Thymus (tissue), 14 donors: ENCODE measurements at places on chromosomes 1 and 21. TPM values are rescaled to one million over a fixed set of nuclear protein-coding genes. Genes with fewer than 3 reads are reported as not detected.

The CACNA1S gene
- polyA plus RNA-seq: 0.05 TPM

The DHDDS gene
- 18.4 TPM for polyA plus RNA-seq

- no peaks in the 10 kb centered on the region for H3K4me1 ChIP-seq
- DNase-seq: no peak
- H3K4me3 ChIP-seq: no peak overlapping the region
- no peak overlapping the region for H3K27ac ChIP-seq
- no peaks in the 10 kb centered on the region for H3K27me3 ChIP-seq
Measured at GRCh38 chr1:219500327-219500897, 112.5 kb downstream of the ZC3H11B start.

DNA sequence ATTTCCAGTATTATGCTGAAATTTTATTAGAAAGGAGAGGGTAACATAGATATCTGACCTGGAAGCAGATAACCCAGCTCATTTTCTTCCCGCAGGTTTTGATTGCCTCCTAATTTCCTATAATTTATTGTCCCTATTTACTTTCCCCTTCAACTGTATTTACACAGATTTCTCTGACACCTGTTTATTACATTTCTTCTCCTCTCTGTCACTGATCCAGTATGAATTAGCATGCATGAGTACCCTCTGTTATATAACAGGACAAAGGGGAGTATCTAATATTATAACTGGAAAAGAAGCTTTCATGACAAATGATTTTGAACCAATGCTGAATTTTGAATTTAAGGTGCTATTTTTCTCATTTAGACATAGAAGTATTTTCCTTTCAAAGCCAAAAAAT is 37.4 kb downstream of the DENND1B start:
- no peaks in the 10 kb centered on the region for H3K4me1 ChIP-seq
- DNase-seq: no peak
- H3K27me3 ChIP-seq: no peaks in the 10 kb centered on the region
- H3K36me3 ChIP-seq: no peaks in the 10 kb centered on the region
- H3K4me3 ChIP-seq: no peak overlapping the region

DNA sequence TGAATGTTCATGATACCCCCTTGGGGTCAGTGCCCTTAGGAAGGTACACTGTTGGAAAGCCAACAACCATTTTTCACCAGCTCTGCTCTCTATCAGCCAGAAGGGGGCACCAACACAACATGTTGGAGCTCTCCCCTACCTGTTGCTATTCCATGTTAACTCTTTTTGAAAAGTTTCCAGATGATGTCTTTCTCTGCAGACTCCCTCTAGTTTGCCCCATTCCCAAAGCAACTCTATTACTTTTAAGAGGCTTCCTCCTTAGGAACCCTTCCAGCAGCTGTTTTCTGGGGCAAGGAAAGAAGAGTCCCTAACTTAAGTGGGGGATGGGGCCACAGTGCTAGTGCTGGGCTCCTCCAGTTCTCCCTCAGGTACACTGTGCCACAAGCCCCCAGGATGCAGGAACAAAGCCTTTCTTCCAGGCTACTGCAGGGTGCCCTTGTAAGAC is 22.9 kb upstream of the NDC1 start:
- H3K36me3 ChIP-seq: peaks cover 30% of the 10 kb centered on the region
- no peaks in the 10 kb centered on the region for H3K27me3 ChIP-seq
- no peak overlapping the region for H3K27ac ChIP-seq
- DNase-seq: peak; percentile 42

The OR2AK2 gene
- polyA plus RNA-seq: not detected

- no peaks in the 10 kb centered on the region for H3K4me1 ChIP-seq
- no peak overlapping the region for H3K27ac ChIP-seq
- DNase-seq: no peak
- no peaks in the 10 kb centered on the region for H3K36me3 ChIP-seq
Measured at GRCh38 chr1:160144921-160145320, 6.5 kb upstream of the ATP1A4 start.
